ENCODE measurements at places on chromosomes 16 and 17.

GRCh38 chr16:3950343-3951193 lies 70.1 kb upstream of the CREBBP start:
- DNase-seq: no peak

DNA sequence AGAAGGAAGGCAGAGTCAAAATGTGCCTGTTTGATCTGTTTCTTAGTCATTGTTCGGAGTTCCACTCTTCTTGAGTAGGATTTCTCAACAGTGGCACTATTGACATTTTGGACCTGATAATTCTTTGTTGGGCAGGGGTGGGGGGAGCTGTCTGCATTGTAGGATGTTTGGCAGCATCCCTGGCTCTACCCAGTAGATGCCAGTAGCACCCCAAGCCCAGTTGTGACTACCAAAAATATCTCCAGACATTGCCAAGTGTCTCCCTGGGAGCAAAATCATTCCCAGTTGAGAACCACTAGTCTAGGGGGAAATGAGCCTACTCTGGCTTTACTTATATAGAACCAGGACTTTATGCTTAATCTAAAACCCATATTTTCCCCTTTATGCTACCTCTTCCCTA lies 1.1 kb upstream of the GFOD2 start:
- no peak for DNase-seq

DNA sequence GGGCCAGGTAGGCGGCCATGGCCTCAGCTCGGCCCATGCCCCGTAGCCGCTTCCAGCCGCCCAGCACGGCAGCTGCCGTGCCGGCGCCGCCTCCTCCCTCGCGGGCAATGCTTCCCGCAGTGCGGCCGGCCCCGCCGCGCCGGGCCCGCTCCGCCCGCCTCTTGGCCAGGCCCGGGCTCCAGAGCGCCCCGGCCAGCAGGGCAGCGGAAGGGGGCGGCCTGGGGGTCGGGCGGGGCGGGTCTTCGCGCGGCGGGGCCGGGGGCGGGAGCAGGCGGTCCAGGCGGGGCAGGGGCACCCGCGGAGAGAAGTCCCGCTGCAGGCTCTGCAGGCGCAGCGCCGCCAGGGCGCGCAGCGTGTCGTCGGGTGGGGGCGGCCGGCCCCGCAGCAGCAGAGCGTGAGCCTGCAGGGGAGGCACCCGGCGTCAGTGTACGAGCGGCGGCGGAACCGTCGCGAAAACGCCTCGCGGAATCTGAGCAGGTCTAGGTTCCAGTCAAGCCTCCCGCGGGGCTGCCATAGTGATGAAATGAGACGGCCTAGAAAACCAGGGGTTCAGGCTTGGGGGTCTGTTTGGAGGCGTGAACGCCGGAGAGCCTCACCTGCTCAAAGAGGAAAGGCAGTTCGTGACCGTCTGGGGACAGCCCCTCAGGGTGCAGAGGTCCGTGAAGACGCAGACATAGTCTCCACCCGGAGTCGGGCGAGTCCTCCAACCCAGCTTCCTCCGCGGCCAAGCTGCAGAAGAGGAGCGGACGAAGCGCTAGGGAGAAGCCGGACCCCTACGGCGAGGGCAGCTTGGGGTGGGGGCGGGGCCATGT lies 6.6 kb downstream of the PLEKHH3 start:
- peak; percentile 45 for DNase-seq

GRCh38 chr17:69492410-69493071 lies 78.0 kb downstream of the MAP2K6 start:
- DNase-seq: no peak

- DNase-seq: no peak
These were observed 112.9 kb downstream of the ABCC1 start for GRCh38 chr16:16062023-16062937.

DNA sequence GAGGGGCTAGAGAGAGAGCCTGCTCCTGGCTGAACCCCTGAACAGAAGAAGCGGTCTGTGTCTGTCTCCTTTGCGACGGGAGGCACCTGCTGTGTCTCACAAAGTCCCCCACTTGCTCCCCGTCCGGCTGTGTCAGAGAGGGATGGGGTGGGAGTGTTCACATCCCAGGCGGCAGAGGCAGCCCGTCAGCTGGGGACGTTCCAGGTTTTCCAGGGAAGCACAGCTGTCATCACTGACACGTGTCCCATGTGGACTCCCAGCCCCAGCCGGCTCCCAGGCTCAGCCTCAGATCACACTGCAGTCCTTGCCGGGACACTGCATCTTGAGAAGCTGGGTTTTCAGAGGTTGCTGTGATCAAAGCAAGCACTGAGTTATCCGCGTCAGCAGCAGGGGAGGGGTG lies 1.6 kb downstream of the TELO2 start:
- no peak for DNase-seq

DNA sequence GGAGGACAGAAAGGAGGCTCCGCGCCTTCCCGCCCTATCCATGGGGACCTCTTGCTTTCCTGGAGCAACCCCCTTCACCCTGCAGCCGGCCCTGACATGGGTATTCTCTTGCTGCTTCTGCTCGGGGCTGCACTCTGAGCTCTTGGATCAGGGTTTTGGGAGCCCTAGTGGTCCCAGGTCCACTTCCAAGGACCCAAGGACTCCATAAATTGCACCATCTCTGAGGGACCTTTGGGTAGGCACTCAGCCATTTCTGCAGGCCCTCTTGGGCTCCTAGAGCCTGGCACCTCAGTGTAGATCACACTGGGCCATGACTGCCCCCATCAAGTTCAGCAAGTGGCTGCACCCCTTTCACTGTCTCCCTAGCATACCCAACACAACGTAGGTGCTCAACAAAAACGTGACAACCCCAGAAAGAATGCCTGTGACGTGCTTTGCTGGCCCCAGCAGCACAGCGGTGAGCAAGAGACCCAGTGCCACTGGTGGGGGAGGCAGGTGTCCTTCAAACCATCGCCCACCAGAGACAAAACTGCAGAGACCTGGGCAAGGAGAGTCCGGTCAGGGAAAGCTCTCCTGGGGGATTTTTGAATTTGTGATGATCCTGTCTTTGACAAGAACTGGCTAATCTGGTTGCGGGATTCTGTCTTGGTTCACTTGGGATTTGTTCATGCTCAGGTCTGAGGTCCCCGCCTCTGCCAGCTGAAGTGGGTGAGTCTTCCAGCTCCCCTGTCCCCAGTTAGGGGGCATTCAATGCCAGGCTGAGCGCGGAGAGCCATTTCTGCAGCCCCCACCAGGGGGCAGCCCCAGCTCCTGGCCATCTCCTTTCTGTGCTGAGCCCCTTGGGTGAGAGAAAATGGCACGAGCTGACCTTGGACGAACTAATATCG lies 2.5 kb upstream of the RAB11FIP4 start:
- DNase-seq: peak; percentile 40

DNA sequence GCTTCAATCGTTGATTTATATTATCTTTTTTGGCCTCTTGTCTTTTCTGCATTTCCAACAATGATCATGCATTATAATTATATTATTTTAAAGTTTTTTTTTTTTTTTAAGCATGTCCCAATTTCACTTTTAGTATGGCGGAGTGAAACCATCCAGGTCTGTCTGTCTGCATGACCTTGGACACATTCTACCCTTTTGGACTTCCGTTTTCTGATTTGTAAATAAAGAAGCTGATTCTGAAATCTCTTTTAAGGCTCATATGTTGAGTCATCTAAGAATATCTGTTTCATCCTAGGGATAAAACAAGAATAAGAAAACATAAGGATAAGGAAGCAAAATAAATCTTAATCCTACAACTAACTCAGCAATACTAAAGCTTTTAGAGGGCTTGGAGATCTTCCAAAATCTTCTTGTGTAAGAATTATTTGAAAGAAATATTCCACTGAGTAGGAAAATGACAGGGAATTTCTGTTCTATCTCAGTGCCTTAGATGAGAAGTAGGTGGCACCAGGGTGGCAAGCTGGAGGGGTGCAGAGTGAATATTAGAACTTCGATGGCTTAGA lies 195.7 kb upstream of the TOX3 start:
- DNase-seq: no peak

GRCh38 chr16:75104836-75105235 lies 11.7 kb downstream of the LDHD start:
- DNase-seq: no peak

- DNase-seq: no peak
These were observed 302.7 kb upstream of the MYOCD start for GRCh38 chr17:12362853-12363455.
